ENCODE measurements at places on chromosomes 4 and X.

GRCh38 chrX:27840881-27841280 is 33.1 kb downstream of the MAGEB10 start:
- DNase-seq = no peak

DNA sequence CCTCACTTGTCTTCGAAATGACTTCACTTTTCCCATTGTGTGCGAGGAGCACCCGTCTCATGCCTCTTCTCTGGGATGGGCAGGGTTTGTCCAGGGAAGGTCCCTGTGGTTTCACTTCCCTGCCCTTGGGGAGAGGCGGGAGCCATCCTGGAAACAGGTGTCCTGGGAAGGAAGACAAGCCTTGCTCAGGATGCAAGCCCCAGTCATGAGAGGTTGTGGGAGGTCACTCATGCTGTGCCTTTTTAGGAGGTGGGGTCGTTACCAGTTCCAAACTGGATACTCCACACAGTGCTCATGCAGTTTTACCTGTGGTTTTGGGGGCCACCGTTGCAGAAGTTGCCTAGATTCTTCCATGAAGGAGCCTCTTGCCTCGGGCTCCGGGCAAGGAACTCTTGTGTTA is 3.8 kb downstream of the RGS12 start:
- no peak for DNase-seq

- no peak for DNase-seq
Measured at GRCh38 chr4:14165222-14165920, 537.8 kb upstream of the BOD1L1 start.

DNA sequence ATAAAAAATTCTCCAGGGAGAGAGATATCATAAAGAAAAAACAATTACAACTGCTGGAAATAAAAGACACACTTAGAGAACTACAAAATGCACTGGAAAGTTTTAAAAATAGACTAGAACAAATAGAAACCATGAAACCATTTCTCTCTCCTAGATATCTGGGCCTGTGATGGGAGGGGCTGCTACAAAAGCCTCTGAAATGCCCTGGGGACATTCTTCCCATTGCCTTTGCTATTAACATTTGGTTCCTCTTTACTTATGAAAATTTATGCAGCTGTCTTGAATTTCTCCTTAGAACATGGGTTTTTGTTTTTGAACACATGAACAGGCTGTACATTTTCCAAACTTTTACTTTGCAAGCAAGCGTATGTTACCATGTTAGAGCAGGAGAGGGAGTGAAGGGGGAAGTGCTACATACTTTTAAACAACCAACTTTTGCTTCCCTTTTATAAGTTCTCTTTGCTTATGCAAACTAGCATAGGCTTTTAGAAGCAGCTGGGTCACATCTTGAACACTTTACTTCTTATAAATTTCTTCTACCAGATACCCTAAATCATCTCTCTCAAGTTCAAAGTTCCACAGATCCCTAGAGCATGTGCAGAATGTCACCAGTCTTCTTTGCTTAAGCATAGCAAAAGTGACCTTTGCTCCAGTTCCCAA is 47.9 kb upstream of the PACRGL start:
- DNase-seq = no peak

GRCh38 chrX:112048707-112049106 is 33.9 kb downstream of the TRPC5 start:
- DNase-seq = no peak

GRCh38 chr4:89657931-89658700 is 178.8 kb downstream of the SNCA start:
- peak; percentile 41 for DNase-seq

DNA sequence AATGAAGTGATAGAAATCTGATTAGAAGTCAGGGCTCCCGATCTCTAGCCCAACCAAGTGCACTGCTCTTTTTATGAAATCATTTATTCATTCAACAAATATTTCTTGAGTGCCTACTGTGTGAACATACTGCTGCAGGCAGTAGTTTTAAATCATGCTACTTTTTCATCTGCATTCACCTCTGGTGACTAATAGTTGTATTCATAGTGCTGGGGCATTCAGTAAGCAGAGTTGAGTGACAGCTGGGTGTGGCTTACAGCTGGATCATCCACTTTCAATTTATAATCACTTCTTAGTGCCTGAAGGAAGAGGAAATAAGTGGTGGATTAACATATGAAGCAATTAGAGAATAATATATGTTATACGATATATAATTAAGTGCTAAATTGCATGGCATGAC is 94.1 kb upstream of the HPRT1 start:
- DNase-seq = no peak

DNA sequence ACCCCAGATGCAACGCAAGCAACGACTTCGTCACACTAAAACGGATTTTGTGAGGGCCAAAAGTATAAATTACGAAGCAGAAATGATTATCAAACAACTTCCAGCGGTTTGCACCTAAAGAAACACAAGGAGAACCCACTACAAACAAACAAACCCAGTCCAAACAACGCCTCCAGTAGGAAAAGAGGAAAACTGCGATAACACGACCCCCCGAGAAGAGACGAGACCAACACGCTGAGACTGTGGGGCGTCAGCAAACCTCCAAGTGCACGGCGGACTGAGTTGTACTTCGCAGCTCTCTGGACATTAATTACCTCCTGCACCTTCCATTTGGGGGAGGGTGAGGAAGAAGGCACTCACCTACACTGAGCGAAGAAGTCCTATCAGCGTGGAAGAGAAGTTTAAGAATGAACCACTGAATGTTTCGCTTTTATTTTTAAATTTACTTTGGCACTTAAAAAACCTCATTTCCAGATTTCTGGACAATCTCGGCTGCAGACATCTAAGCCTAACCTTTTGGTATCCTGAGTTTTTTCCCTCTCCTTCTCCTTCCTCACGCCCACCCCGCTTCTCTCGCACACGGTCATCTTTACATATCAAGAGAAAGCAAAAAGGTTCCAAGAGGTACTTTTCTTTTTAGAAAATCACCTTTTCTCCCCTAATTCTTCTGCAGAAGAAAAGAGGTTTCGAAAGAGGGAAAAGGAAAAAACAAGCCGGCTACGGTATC is at the start of gene MAB21L2:
Gene MAB21L2, plus strand, starts transcription at position 6 of the 727 bp plus-strand sequence. CDS start 879 bp downstream, outside the sequence.
- no peak for DNase-seq

GRCh38 chr4:91525621-91526020 is 778.1 kb upstream of the GRID2 start:
- peak; percentile 59 for DNase-seq

DNA sequence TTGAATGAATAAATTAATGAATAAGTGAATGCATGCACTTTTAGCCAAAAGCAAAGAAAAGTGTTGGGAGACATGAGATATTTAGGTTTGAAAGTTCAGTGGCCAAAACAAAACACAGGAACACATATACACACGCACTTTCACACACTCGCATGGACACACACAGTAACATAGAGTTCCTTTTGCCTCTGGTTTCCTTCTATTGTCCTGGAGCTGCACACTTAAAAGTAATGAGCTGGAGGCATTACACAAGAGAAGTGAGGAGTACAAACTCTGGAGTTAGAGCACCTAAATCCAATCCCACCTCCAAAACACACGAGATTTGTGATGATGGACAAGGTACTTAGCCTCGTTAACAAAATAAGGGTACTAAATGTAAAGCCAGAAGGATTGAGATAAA is 18.7 kb downstream of the PPA2 start:
- DNase-seq = no peak

GRCh38 chrX:12970691-12971202 is 4.2 kb upstream of the TMSB4X start:
- DNase-seq = no peak

- no peak for DNase-seq
Measured at GRCh38 chr4:17962171-17962570, 59.4 kb downstream of the LCORL start.
